Astrocyte (in vitro differentiated cells and primary cell): ENCODE measurements at places on chromosomes 13 and 19.

DNA sequence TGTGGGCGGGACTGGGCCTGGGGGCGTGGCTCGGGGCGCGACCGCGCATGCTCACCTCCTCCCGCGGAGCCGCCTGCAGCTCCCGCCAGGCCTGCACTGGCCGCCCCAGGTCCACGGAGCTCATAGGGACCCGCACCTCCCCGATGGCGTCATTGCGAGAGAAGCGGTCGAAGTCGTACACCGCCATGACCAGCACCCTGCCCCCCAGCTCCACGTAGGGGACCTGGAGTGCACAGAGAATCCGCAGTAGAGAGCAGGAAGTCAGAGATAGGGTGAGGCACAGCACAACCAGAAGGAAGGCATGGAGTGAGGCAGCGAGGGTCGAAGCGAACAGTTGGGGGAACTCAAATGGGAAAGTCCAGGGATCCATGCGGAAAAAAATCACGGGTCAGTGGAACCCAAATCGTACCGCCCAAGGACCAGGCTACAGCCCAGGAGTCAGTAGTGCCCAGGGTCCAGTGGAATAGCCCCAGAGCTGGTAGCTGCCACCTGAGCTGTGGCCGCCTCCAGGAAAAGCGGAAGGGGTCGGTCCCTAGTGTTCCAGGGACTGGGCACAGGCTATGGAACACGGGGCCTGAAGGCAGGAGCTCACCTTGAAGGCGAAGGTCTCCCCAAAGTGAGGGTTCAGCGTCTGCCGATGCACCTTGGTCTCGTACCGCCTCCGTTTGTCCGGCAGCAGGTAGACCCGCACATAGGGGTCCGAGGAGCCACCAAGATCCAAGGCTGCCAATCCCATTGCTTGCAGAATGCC is 4.8 kb downstream of the SYT5 start:
- no peak for DNase-seq

GRCh38 chr13:79684371-79684770 is 203.4 kb downstream of the NDFIP2 start:
- peak; percentile 11 for DNase-seq

GRCh38 chr13:30429235-30429634 is 6.9 kb downstream of the UBE2L5 start:
- DNase-seq: no peak

DNA sequence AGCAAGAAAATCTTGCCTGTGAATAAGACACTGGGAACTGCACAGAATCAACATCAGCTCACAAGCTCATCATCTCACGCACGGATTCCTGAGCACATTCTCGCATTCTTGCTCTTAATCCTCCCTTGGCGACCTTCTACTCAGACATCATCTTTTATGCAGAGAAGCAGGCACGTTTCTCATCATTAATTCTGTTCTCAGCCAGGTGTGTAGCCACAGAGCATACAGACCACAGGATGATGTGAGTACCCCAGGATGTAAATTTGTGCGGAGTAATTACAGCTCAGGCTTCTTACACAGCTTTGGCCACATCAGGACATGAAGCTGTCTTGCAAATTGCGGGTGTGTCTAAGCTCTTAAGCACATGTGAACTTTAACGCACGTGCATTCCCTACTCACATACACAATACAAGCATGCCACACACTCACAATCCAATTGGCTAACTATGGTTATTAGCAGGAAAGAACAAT is 36.5 kb upstream of the SACS start:
- DNase-seq: peak; percentile 75

GRCh38 chr13:57346786-57347185 is 179.8 kb downstream of the PRR20E start:
- no peak for DNase-seq

DNA sequence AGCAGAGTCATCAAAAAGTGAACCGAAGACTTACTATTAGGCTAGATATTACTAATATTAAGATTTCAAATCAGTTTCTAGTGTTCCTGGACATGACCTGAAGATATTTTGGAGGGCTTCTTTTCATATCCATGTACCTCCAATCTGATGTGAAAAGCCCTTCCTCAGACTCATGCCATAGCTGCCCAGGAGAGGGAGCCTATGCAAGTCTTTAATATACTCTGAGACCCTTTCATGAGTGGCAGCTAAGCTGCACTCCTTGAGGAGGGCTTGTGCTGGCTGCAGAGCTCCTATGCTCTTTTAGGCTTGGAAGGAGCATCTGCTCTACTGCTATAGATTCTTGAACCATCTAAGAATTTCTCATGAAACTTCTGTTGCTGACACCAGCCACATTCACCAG is 715.3 kb downstream of the OLFM4 start:
- DNase-seq: no peak

DNA sequence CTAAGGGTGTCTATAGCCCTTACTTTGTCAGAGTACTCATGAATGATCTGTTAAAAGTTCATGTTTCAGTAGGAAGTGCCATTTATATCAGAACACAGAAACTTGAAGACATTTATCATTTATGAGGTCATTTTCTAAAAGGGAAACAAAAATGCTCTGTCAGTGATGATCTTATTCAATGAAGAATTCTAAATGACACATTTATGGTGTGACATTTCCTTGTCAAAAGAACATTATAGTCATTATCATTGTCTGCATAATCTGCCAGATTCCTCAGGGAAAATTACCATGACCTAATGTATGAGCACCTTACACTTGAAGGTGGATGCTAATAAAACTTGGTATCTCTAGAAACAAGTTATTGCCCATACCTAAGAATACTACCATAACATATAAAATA is 853.8 kb upstream of the SLITRK6 start:
- no peak for DNase-seq

GRCh38 chr13:101262306-101262705 is 154.0 kb downstream of the NALCN start:
- no peak for DNase-seq

- DNase-seq: no peak
Measured at GRCh38 chr19:19820774-19821320, 703 bp downstream of the ZNF506 start.

GRCh38 chr13:24995225-24995804 is 100.6 kb upstream of the PABPC3 start:
- peak; percentile 55 for DNase-seq

DNA sequence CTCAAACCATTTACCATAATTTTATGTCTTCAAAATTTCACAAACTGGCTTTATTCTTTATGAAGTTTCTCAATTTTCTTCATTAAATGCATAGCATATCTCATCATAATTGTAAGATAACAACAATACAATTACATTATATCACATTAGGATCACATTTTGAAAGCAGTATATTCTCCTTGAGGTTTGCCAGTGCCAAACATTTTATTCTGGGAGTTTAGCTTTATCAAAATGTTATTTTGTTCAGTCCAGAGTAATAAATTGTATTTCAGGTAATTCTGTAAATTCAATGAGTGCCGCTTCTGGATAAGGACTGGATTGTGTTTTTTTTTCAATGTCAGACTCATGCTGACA is 234.6 kb upstream of the MIR17HG start:
- DNase-seq: no peak

GRCh38 chr19:18785179-18786124 is 5.7 kb downstream of the COMP start:
- DNase-seq: no peak

DNA sequence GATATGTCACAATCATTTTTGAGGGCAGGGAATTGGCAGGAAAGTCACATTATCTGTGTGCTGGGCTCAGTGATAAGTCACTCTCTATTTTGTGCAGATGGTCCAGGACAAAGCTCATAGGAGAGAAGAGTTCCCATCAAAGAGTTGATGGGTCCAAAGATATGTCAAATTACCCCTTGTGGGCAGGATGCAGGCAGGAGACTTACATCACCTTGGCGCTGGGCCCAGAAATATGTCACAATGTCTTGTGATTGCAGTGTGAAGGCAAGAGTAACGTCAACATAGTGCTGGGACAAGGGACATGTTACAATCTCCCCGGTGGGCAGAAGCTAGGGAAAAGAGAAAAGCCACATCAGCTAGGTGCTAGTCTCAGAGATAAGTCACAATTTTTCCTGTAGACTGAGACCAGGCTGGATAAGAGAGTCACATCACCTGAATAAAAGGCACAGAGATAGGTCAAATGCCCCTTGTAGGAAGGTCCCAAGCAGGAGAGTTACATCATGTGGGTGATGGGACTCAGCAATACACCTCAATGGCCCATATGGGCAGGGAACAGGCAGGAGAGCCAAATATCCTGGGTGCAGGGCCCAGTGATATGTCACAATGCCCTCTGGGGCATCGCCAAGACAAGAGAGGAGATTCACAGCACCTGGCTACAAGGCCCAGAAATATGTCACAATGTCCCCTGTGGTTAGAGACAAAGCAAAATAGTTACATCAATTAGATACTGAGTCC is 47.9 kb downstream of the ZNF99 start:
- DNase-seq: no peak

- DNase-seq: no peak
Measured at GRCh38 chr19:41530184-41530534, 45.8 kb upstream of the CEACAM21 start.

- DNase-seq: peak; percentile 47
Measured at GRCh38 chr13:39779337-39780265, 124.1 kb downstream of the COG6 start.

DNA sequence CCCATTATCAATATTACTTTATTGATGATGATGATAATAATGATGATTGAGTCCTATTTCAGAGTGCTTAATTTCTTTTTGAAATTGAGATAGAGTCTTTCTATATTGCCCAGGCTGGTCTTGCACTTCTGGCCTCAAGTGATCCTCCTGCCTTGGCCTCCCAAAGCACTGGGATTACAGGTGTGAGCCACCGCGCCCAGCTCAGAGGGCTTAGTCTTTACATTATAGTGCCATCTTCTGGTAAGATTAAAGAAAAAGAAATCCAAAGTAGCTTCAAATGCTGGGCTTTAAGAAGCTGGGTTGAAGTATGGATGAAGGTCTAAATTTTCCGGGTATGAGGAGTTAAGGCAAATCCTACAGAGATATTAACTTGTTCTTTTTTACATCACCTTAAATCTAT is 3.4 kb upstream of the ZNF333 start:
- DNase-seq: no peak

GRCh38 chr19:34236035-34236987 is 18.0 kb upstream of the GARRE1 start:
- peak; percentile 47 for DNase-seq

- DNase-seq: peak; percentile 22
Measured at GRCh38 chr19:48780631-48781391, 25.5 kb downstream of the FGF21 start.

GRCh38 chr13:106772006-106772601 is 204.2 kb upstream of the ARGLU1 start:
- no peak for DNase-seq

- no peak for DNase-seq
Measured at GRCh38 chr19:23285948-23286347, 35.8 kb upstream of the ZNF724 start.

DNA sequence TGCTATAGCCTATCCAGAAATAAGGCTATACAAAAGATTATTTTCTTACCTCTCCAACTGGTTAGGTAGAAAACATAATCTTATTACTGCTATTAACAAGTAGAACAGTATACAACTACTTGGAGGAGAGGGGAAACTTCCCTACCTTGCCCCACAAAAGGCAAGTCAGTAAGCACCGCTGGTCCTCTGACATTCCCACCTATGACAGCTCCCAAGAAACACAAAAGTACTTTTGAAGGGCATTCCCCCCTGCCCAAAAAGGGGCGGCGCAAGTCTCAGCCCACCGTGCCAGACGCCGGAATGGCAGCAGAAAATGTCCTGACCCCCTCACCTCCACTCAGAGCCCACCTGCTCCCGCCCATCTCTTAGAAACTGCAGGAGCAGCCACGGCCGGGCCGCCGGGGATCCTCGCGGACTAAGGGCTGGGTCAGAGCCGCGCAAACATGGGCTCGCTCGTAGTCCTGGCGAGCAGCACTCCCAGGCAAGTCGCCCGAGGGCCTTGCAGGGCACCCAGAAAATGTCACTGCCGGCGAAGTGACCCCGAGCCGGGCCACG is 437 bp downstream of the SUCLA2 start:
- DNase-seq: no peak

DNA sequence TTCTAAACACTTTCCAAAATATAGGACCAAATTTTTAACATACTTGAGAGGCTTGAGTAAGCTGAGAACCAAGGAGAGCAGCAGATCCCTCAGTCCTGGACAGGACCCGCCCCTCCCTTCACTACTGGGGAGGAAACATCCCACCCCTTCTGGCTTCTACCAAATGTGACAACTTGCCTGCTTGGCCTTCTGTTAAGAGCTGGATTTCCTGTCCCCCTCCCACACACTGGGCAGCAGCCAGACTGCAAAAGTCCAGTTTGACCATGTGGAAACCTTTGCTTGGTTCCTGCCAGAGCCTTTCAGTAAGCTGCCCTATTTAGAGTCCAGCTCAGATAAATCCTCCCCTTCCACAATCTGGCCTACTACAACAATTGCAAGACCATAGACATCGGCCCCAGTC is 84.3 kb downstream of the FGF14 start:
- peak; percentile 44 for DNase-seq

- peak; percentile 50 for DNase-seq
Measured at GRCh38 chr13:74061926-74062595, 72.1 kb downstream of the KLF12 start.

GRCh38 chr13:113596321-113597200 is 12.0 kb downstream of the TFDP1 start:
- no peak for DNase-seq

GRCh38 chr19:5003781-5004180 is 34.9 kb downstream of the KDM4B start:
- DNase-seq: no peak

- DNase-seq: peak; percentile 40
Measured at GRCh38 chr13:95300625-95301182, 547 bp downstream of the ABCC4 start.

- no peak for DNase-seq
Measured at GRCh38 chr19:45763691-45764294, 5.3 kb downstream of the SIX5 start.

DNA sequence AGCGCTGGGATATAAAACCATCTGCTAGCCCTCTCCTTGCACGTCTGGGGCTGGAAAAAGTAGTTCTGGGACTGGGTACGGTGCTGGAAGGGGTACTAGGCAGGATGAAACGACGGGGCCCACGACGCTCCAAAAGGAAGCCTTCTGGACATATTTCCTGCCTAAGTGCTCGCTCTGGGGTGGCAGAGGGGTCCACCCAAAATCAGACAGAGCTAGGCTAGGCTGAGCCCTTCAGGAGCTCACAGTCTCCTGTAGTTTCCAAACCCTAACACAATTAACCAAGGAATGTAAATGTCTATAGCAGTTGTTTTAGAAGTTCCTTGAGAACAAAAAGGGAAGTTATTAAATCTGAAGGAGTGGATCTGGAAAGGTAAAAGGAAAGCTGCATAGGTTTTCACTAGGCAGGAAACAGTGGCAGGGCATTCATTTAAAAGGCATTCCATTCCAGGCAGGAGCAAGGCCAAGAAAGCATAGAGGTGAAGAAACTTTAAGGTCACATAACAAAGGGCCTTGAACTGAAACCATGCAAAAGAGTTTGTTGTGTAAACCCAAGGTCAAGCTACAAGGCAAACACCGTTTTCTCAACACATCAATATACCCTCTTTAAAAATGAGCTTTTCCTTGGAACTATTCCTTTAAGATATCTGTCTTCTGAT is 634 bp upstream of the DIAPH3 start:
- no peak for DNase-seq

- no peak for DNase-seq
Measured at GRCh38 chr13:43688227-43688907, 98.4 kb downstream of the ENOX1 start.
